ENCODE measurements at places on chromosomes 6 and 20.

DNA sequence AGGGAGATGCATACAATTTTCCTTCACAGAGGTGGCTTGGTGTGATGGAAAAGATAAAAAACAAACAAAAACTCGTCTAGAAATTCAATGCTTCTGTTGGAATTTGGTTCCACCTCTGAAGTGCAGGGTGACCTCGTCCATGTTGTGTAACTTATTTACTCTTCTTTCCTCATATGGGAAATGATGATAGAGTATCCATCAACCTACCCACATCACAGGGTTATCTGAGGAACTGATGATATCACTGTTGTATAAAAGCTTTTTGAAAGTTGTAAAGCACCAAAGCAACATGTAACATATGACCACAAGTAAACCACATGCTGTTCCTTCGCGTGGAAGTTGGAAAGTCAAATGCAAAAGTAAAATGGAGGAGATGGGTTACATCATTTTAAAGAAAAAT, 212.0 kb upstream of the SGK1 start:
- DNase-seq = no peak

DNA sequence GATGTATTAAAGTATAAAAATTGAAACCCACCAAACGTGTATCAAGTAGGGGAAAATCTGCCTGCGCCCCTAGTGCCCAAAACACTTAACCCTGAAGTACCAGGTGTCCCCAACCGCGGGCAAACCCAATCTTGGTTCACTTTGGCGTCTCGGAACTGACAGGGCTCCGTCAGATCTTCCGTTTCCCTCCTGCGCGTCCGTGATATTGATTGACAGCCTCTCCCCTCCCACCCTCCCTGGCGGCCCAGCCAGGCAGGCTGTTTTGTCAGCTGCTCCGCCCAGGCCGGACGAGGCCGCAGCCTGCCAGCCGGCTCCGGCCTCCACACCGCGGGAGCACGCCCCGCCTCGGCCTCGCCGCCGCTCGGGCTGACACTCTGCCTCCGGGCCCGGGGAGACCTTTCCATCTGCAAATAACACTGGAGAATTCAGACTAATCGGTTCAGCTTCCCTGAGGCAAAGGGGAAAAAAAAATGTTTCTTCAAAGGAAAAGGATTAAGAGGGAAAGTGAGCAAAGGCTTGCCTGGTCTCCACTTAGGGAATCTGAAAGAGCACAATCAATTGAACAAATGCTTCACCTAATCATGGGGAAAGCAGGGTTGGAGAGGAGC, 234.9 kb upstream of the MCHR2 start:
- peak; percentile 88 for DNase-seq

DNA sequence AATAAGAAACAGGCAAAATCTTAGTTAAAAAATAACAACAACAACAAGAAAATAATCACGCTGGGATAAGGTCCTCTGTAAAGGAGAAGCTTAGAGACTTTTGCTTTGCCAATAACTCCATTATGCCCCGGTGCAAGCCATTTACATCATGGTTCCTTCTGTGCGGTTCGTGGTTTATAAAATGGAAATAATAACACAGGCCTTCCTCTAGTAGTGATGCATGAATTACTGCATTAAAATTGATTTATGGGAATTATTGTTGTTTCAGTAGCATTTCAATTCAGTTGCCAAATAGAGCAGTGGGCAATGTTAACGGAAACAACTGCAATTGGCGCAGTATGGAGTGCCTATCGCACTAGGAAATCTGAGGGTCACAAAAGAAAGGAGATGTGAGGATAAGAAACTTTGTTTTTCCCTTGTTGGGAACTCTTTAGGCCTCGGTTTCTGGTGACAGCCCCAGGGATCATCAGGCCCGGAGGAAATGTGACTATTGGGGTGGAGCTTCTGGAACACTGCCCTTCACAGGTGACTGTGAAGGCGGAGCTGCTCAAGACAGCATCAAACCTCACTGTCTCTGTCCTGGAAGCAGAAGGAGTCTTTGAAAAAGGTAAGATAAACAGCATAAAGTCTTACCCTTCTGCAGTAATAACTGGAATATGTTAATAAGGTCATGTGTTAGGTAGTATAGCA, 1.1 kb downstream of the CD109 start:
- peak; percentile 40 for DNase-seq

DNA sequence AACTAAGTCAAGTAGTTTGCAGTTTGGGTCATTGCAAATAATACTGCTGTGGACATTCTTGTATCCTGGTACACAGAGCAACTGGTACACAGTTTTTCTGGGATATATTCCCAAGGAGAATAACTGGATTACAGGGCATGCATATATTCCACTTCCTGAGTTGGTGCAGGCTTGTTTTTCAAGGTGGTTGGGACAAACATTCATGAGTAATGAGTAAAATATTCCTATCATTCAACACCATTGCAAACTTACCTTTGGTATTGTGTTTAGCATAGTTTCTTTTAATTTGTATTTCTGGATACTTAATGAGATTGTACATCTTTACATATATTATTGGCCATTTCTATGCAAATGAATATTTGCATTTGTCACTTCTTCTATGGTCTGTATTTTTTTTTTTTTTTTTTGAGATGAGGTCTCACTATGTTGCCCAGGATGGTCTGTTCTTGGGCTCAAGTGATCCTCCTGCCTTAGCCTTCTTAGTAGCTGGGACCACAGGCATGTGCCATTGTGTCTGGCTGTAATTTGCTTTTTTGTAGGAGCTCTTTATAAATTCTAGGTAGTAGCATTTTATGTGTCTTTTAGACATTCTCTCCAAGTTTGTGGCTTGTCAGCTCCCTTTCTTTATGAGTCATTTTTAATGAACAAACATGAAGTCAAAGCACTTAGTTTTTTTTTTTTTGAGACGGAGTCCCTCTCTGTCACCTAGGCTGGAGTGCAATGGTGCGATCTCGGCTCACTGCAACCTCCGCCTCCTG, 158.7 kb downstream of the SOX4 start:
- no peak for DNase-seq

DNA sequence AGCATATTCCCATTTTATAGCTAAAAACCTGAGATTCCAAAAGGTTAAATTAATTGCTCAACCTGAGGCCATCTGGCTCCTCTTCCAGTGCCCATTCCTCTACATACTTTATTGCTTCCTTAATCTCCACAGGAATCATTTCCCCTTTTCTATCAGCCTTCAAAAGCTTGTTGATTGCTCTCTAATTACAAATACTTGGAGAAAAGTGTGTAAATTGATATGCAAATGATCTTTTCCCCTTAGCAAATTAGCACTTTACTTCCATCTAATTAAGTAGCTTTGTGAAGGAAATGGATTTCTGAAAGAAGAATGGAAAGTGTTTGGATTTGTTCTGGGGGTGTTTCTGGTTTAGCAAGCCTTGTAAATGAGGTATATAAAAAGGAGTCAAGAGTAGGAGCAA, 323.3 kb downstream of the GRIK2 start:
- no peak for DNase-seq

DNA sequence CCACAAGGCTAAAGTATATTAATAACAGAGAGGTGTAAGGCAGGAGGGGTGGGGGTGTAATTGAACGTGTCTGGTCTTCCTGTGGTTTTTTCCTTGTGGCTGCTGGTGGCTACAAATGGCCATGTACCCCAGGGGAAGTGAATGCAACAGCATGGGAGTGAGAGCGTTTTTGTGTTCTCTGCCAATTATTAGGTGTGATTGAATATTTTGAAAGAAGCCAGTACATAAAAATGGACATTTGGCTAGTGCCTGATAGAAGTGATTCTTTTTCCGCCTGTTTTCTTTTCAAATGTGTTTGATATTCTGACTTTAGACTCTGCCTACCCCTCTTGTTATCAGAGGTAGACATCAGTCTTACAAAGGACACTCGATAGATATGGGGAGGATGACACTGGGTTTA, 141.3 kb downstream of the PRL start:
- no peak for DNase-seq

GRCh38 chr6:143058987-143059386, 1.7 kb upstream of the AIG1 start:
- no peak for DNase-seq

GRCh38 chr6:98041921-98042320, 758.9 kb upstream of the MMS22L start:
- DNase-seq = no peak

GRCh38 chr6:64230530-64230929, 594.9 kb downstream of the PHF3 start:
- no peak for DNase-seq

DNA sequence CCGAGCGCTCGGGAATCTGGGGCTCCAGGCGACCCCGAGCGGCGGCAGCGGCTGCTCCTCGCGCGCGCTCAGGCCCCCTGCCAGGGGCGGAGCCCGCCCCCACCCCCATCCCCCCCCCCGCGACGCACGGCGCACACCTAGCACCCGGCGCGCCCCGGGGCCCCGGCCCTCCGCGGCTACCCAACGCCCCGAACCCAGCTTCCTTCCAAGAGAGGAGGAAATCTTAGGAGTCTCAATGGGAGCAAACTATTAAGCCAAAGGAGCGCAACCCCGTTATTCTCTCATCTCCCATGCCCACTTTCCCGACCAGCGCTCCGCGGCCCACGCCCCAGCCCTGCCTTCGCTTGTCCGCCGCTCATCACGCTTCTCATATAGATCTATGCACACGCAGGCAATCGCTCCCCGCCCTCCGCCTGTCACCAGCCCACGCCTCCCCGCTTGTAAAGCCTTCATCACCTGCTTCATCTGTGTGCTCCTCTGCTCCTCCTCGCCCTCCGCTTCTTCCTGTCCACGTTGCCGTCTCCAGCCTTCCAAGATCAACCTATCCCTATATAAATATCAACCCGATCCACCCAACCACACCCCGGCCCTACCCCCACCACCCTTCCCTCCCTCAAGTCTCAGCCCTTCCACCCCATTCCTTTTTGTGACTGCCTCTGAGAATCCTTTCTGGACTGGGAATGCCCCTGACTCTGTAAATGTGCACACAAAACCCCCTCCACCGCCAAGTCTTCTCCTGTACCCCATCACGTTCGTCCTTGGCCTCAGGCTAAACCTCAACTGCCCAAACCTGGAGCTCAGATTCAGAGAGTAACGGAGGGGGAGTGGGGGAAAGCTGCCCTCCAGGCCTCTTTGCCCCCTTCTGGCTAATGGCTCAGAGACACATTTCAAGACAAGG, at the start of gene DLK2:
Gene DLK2 (minus strand): TSS at position 18 of the 898 bp plus-strand sequence. CDS start 723 bp downstream, outside the sequence.
- DNase-seq = peak; percentile 28

GRCh38 chr6:3337521-3338350, 79.0 kb downstream of the PSMG4 start:
- no peak for DNase-seq

- DNase-seq = no peak
Measured at GRCh38 chr6:36514554-36515456, 32.5 kb downstream of the STK38 start.

DNA sequence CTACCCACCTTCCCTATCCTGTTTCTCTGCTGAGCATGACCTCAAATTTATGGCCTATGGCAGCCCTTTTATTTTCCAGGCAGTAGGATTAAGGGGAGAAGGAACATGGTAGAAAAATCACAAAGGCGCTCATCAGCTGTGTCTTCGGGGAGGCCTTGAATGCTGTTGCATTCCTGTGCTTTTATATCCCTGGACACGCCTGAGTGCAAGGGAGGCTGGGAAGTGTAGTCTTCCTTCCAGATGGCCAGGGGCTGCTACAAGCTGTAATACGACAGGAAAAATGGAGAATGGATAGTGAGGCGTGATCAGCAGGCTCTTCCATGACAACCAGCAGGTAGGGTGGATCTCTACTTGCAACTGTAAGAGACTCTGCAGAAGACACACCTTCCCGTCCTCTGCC, 210.9 kb upstream of the GGTLC1 start:
- DNase-seq = no peak

DNA sequence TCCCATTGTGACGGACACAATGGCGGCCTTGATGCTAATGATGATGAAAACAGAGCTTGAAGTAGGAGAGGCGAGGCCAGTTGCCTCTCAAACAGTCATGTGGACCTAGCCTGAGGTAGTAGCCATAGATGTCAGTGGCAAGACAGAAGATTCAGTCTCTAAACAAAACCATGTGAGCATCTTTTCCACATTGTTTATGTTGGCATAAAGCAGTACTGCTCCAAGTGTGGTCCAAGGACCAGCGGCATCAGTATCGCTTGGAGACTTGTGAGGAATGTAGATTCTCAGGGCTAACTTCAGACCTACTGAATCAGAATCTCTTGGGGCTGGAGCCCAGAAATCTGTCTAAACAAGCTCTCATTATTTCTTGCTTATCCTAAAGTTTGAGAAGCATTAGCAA, 312.8 kb upstream of the JAG1 start:
- DNase-seq = no peak

- no peak for DNase-seq
Measured at GRCh38 chr6:166683477-166683876, 56.4 kb upstream of the RPS6KA2 start.

DNA sequence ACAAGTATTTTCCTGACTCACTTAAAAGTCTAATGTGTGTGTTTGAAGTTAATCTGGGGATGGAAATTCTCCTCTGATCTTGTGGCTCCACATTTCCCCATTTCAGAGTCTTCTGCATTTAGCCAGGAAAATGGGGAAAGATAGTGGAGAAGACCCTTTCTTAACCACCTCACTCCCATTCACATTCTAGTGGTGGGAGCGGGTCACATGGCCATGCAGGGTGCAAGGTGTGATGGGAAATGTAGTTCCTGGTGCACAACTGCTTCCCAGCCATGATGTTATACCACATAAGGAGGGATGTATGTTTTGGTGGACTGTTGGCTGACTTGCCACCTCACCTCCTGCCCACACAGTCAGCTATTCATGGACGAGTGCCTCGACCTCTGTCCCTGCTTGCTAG, 61.8 kb downstream of the BANF2 start:
- DNase-seq = no peak

GRCh38 chr6:129966125-129966524, 52.3 kb upstream of the L3MBTL3 start:
- DNase-seq = no peak

Data from activated CD4-positive, alpha-beta T cell treated with anti-CD3 and anti-CD28 coated beads, Interleukin-2, Interleukin-4, amounts not matched to agents 100 ng/mL and 50 ng/mL, durations not matched to agents 16 hours and 8 hours (primary cell).